ENCODE measurements at places on chromosomes 12 and 14.

GRCh38 chr12:109517619-109518018, 40.2 kb downstream of the UBE3B start:
- no peak for DNase-seq

DNA sequence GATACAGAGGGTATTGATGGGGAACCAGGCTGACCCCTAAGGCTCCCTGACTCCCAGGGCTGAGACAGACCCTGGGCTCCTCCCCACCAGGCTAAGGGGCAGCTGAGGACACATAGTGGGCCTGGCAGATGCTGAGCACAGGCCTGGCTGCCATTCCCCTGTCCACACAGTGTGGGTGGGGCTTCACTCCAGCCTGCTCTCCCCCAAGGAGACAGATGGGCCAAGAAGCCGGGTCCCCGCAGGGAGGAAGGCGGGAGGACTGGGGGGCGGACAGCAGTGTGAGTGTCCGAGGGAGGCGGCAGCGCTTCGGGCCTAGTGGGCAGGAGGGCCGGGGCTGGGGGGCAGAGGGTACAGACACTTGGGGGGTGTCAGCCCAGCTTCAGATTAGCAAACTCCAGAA, 32.0 kb downstream of the RFLNA start:
- DNase-seq: no peak

DNA sequence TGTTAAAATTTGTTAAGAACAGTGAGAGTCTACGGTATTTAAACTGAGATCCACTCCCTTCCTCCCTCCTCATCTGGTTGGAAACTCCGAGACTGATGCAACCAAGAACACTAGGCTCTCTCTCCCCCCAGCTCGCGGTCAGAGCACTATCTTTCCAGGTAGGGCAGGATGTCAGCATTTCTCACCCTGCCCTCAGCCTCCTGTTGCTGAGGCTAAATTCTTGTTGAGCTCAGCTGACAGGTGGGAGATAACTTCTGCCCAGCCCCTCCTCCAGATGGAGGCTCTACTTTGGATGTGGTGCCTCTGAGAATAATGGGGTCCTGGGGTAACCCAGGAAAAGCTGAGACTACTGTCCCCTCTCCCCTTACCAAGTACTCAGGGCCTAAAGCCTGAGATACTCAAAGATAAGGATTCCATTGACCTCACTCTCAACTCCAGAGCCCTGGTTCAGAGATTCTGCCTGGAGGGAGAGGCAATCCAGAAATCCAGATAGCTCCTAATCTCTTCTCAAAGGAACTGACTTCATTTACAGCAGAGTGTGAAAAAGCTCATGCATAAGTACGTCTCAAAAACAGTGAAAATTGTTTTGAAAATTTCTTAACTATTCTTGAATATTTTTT, 110.1 kb downstream of the EML5 start:
- no peak for DNase-seq

- DNase-seq: no peak
Observed at GRCh38 chr14:26379951-26380350, 217.9 kb downstream of the NOVA1 start.

DNA sequence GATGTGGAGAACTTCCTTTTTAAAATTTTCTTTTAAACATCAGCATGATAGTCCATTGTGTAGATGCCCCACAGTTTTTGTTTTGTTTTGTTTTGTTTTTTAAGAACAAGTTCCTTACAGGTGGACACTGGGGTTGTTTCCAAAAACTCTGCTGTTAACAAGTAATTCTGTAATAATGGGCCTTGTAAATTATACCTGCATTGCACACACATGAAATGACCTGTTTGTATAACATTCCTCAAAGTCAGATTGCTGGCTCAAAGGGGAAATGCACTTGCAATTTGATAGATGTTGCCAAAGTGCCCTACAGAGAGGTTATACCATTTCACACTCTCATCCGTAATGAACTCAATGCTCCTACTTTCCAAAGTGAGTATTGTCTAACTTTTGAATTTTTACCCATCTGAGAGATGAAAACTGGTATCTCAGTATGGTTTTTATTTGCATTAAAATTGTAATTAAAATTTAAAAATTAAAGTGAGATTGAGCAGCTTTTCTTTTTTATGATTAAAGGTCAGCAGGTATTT, 89.2 kb downstream of the SPPL3 start:
- no peak for DNase-seq

- DNase-seq: no peak
Observed at GRCh38 chr14:22547313-22547947, 41.6 kb downstream of the DAD1 start.

DNA sequence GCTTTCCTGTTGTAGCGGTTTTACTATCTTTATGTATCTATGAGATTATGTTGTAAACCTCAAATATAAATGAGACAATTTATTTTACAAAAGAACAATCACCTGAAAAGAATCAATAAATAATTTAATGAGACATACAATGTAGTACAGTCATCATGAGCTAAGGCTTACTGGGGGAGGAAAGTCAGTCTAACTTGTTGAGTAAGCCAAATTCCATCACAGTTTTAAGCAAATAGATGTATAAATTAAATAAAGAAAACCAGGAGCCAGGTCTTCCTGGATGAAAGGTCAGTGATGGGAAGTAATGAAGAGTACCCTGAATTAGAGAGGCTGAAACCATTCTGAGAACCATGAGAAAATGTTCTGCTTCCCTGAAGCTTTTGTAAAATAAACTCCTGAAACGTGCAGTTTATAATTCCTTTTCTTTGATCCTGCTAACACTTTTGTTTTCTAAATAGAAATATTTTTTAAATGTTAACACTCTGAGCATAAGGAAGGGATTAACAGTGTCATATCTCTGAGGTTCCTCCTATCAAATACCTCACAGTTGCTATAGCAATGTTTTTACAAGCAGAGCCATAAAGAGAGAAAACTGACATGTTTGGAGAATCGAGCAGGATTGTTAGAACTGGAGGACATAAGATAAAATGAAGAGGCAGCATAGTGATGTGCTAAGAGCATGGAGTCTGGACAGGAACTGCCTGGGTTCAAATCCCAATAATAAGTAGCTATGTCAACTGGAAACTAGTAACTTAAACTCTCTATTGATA, 444.9 kb upstream of the FOXG1 start:
- DNase-seq: no peak

DNA sequence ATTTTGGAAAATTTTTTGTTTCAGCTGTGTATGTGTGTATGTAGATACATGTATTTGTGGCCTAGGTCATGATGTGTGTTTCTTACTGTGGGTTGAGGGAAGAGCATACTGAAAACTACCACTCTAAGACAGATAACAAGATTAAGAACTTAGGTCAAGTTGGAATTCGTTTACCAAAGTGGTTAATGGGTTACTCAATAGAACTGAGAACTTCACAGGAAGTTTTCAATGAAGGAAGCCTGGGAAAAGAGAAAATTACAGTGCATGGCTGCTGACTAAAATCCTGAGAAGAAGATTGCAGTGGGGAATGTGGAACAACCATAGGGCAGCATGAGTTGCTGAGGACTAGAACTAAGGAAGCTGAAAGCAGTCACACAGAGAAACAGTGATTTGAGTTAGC, 21.4 kb upstream of the FOXG1 start:
- no peak for DNase-seq

DNA sequence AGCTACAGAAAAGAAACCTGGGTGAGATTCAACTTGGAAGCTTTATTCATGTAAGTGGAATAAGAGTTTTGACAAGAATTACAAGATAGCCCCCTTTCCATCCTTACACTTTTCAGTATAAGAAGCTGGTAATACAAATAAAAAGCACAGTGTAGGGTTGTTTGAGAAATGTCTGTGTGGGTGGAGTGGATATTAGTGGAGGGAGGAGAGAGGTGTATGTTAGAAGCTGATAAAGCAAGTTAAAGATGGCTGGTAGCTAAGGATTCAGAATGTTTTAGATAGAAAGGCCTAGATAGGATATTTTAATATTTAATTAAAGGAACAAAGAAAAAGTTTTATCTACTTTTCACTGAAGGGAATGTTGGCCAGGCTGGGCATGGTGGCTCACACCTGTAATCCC, 12.5 kb downstream of the CFAP54 start:
- DNase-seq: no peak

GRCh38 chr14:28298156-28298555, 468.4 kb upstream of the FOXG1 start:
- DNase-seq: no peak

- DNase-seq: no peak
Observed at GRCh38 chr12:68786929-68787328, 21.0 kb upstream of the MDM2 start.

DNA sequence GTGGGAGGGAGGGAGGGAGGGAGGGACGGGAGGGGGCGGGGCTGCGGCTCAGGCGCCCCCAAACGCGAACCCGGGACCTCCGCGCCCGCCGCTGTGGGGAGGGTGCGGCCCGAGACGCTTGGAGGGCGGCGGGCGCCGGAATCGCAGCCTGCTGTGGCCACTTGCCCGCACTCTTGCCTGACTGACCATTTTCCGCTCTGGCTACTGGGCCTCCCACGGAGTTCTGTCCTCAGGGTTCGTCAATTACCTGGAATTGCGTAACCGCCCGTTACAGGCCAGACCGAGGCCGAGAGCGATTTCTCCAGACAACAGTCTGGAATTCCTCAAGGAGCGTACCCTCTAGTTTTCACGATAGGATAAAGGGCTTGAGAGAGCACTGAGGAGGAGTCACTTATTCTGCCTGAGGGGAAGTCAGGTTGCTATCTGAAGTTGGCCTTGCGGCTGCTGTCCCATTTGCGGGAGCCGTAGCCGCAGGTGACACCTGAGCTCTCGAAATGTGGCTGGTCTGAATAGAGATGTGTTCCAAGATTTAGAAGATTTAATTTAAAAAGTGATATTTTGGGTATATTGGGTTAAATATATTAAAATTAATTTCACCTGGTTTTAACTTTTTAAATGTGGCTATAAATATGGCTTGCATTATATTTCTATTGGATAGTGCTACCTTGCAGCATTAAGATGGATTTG, 446 bp upstream of the ZNF641 start:
- DNase-seq: no peak

DNA sequence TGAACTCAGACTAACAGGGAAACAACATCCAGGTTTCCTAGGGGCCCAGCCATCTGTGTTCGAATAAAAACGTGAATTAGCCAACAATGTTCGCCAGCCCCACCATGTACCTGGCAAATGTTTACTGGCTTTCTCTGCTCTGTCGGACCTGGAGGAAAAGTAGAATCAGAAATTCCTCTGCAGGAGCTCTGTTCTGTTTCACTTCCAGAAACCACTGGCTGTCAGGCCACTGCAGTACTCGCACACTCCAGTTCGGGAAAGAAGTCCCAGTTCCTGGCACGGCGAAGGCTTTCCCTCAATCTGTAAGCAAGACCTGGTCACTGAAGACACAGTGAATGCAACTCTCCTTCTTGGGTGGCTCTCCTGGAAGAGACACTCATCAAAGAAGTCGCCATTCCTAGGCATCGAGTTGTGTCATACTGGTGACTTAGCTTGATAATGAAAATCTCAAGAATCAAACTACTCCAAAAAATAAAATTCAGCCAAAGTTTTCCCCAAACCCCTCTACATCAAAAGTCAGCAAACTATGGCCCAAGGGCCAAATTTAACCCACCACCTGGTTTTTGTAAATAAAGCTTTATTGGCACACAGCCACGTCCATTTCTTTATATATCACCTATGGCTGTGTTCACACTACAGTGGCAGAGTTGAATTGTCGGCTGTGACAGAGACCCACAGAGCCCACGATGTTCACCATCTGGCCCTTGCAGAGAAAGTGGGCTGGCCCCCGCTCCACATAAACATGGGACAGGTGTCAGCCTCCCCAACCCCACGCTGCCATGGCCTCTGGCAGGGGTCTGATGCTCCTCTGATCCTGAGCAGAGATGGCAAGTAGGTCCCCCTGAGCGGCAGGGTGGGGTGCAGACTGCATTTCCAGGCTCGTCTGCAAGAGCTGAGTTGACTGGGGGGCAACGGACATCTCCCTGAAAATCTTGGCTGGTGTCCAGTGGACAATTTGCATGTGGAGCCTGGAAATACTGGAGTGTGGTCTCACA, 189.2 kb upstream of the DIO3 start:
- DNase-seq: no peak

GRCh38 chr14:48350971-48351370, 675.6 kb upstream of the MDGA2 start:
- DNase-seq: no peak

DNA sequence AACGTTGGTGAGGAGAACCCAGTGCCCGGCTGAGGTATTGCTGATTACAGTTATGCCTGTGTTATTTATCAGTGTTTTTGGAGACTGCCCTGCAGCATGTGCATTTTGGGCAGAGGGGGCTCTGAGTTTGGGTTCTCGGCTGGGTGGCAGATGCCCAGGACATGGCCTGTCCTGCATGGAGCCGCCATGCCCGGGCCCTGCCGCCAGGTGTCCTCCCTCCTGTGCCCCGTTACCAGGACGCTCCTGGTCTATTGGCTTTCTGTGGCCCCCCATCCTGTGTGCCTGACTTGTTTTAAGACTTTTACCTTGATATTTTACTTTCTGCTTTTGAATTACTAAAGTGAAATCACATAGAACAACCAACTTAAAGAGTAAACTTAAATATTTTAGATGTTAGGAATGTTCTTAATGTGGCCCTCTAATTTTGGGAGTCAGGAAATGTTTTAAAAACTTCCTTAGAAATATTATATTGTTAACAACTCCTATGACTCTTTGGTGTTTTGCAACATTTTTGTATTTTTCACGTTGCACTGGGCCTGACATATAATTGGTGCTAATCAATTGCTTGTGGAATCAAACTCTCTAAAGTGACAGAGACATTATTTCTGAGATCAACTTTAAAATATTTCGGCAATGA, 51.8 kb downstream of the PRIMA1 start:
- DNase-seq: no peak

DNA sequence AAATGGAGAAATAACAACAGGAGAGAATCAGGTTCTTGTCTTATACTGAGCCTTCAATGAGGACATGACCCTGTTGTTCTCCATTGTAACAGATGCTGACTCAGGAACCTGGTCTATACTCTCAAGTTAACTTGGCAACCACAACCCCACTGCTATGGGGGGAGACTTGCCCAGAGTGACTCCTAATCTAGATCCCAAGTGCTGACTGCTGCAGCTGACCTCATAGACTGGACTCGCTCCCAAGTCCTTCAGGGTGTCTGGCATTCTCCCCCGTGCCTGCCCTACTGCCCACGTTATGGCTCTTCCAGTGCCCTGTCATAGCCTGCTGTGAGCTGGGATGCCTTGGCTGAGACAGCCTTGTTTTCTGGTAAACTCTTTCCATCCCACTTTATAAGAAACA, 37.1 kb downstream of the NID2 start:
- DNase-seq: no peak

- no peak for DNase-seq
Observed at GRCh38 chr14:57227083-57227482, 41.6 kb downstream of the EXOC5 start.

Measured in germinal center (tissue), 1 donor.